ENCODE measurements at places on chromosomes 6 and 20. TPM values are rescaled to one million over a fixed set of nuclear protein-coding genes. Genes with fewer than 3 reads are reported as not detected.

DNA sequence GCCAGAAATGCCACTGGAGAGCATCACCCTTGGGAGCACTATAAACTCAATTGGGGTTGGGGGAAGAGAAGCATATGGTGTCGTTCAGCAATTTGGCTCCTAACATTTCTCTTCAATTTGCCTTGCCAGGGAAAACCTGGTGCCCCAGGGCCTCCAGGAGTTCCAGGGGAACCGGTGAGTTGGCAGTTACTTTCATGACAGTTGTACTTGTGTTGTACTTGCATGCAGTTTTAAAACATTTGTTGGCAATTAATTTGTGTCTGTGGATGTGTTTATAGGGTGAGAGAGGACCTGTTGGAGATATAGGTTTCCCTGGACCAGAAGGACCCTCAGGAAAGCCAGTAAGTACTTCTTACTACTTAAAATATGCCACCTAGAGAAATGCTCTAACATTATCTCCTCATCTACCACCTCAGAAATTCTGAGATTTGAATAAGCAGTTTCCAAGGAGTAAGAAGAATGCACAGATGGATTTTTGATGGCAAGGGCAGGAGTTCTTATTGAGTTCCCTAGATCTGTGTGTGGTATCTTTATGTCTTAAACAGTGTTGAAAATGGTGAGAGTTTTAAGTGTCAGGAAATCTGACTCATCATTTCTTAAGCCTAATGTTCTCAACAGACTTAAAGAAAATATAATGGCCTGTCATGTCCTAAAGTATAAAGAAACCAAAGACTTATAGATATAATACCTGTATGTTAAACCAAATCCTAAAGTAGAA, 122.5 kb downstream of the COL9A1 start:
- no peaks in the 10 kb centered on the region for H3K4me1 ChIP-seq
- H3K4me3 ChIP-seq: no peak overlapping the region
- no peaks in the 10 kb centered on the region for H3K27me3 ChIP-seq
- no peak overlapping the region for H3K27ac ChIP-seq

DNA sequence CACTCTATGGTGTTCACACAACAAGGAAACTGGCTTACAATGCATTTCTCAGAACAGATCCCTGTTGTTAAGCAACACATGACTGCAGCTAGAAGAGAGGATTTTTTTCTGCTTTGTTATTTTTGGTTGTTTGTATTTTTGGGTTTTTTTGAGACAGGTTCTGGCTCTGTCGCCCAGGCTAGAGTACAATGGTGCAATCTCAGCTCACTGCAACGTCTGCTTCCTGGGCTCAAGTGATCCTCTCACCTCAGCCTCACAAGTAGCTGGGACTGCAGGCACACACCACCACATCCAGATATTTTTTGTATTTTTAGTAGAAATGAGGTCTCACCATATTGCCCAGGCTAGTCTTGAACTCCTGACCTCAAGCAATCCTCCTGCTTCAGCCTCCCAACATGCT, 12.7 kb downstream of the CD24 start:
- no peaks in the 10 kb centered on the region for H3K4me1 ChIP-seq
- DNase-seq: no peak
- H3K4me3 ChIP-seq: no peak overlapping the region
- H3K27ac ChIP-seq: no peak overlapping the region
- no peaks in the 10 kb centered on the region for H3K36me3 ChIP-seq

DNA sequence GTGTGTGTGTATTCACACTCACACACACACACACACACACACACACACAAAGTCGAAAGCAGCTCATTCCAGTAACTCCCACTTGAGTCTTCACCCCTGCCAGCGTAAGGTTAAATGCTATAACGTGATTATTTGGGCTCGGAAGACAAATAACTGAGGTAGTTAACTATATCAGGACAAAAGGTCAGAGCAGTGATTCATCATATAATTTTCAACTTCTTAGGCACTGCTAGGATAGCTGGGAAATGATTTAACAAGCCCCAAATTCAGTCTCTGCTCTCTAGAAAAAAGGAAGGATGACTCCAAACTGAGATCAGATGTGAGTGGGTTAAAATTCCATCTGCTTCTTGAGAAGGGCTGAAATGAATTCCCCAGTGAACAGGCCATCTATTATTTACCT, 30.7 kb downstream of the HDGFL1 start:
- no peaks in the 10 kb centered on the region for H3K27me3 ChIP-seq
- DNase-seq: no peak
- H3K27ac ChIP-seq: no peak overlapping the region
- no peaks in the 10 kb centered on the region for H3K36me3 ChIP-seq

GRCh38 chr20:48069596-48069995, 284.3 kb upstream of the SULF2 start:
- no peaks in the 10 kb centered on the region for H3K27me3 ChIP-seq
- H3K27ac ChIP-seq: no peak overlapping the region
- no peak for DNase-seq
- peaks cover 8% of the 10 kb centered on the region for H3K4me1 ChIP-seq
- H3K4me3 ChIP-seq: no peak overlapping the region
- no peaks in the 10 kb centered on the region for H3K36me3 ChIP-seq

- no peak for DNase-seq
- H3K4me3 ChIP-seq: no peak overlapping the region
- H3K27ac ChIP-seq: no peak overlapping the region
- no peaks in the 10 kb centered on the region for H3K27me3 ChIP-seq
- H3K36me3 ChIP-seq: no peaks in the 10 kb centered on the region
Measured at GRCh38 chr6:98323605-98324004, 510.8 kb upstream of the POU3F2 start.

GRCh38 chr20:32521780-32522525, 63.2 kb downstream of the NOL4L start:
- no peaks in the 10 kb centered on the region for H3K36me3 ChIP-seq
- H3K27ac ChIP-seq: no peak overlapping the region
- H3K4me3 ChIP-seq: no peak overlapping the region
- no peak for DNase-seq
- peaks cover 20% of the 10 kb centered on the region for H3K4me1 ChIP-seq
- H3K27me3 ChIP-seq: no peaks in the 10 kb centered on the region

GRCh38 chr20:59015812-59016711, 3.2 kb upstream of the TUBB1 start:
- H3K27me3 ChIP-seq: no peaks in the 10 kb centered on the region
- no peaks in the 10 kb centered on the region for H3K36me3 ChIP-seq
- no peak overlapping the region for H3K4me3 ChIP-seq
- DNase-seq: no peak
- H3K27ac ChIP-seq: no peak overlapping the region

- no peak for DNase-seq
- no peaks in the 10 kb centered on the region for H3K27me3 ChIP-seq
- H3K36me3 ChIP-seq: no peaks in the 10 kb centered on the region
- no peak overlapping the region for H3K4me3 ChIP-seq
- no peak overlapping the region for H3K27ac ChIP-seq
- H3K4me1 ChIP-seq: no peaks in the 10 kb centered on the region
Measured at GRCh38 chr6:146352163-146352562, 191.5 kb upstream of the RAB32 start.

GRCh38 chr6:118963003-118963402, 28.0 kb upstream of the MCM9 start:
- no peaks in the 10 kb centered on the region for H3K36me3 ChIP-seq
- no peak for DNase-seq
- no peaks in the 10 kb centered on the region for H3K27me3 ChIP-seq
- no peak overlapping the region for H3K27ac ChIP-seq
- no peaks in the 10 kb centered on the region for H3K4me1 ChIP-seq

DNA sequence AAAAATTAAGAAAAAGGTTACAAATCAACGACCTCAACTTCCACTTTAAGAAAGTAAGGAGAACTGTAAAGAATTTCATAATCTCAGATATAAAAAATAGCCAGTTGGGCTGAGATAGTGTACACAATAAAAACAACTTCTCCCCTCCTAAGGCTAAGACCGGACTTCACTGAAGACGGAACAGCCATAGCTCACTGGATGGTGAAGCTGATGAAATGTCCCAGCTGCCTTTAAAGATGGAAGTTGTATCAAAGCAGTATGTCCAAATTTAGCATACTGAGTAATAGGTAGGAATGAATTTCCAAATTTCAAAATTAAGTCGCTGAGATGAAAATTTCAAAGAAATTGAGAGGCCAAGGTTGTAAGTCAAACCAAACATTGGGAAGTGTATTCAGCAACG, 153.3 kb downstream of the RNGTT start:
- no peaks in the 10 kb centered on the region for H3K27me3 ChIP-seq
- H3K36me3 ChIP-seq: no peaks in the 10 kb centered on the region
- H3K27ac ChIP-seq: no peak overlapping the region

DNA sequence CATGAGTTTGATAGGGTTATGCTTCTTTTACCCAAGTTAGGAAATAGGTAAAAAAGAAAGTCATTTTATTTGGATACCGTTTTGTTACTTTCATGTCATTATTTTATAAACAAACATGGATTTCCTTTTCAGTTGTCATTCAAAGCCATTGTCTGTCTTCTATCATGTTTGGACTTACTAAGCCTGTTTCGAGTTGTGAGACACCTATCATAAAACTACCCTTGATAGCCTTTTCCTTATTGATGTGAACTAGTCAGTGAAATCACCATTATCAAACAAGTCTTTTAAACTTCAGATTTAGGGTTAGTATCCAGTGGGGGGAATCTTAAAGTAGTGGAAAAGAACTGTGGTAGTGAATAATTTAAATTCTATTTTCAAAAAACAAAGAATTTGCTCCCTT, 85.0 kb upstream of the KIF25 start:
- DNase-seq: no peak
- no peaks in the 10 kb centered on the region for H3K27me3 ChIP-seq
- H3K4me3 ChIP-seq: no peak overlapping the region
- H3K27ac ChIP-seq: no peak overlapping the region
- peaks cover 3% of the 10 kb centered on the region for H3K36me3 ChIP-seq

- no peaks in the 10 kb centered on the region for H3K27me3 ChIP-seq
- H3K36me3 ChIP-seq: no peaks in the 10 kb centered on the region
- no peak overlapping the region for H3K4me3 ChIP-seq
- H3K27ac ChIP-seq: no peak overlapping the region
- no peak for DNase-seq
Measured at GRCh38 chr20:54123587-54124180, 50.1 kb downstream of the CYP24A1 start.

- no peak overlapping the region for H3K4me3 ChIP-seq
- no peak overlapping the region for H3K27ac ChIP-seq
- H3K27me3 ChIP-seq: peaks cover 2% of the 10 kb centered on the region
- DNase-seq: no peak
- no peaks in the 10 kb centered on the region for H3K36me3 ChIP-seq
- H3K4me1 ChIP-seq: no peaks in the 10 kb centered on the region
Measured at GRCh38 chr20:58747211-58747610, 54.6 kb downstream of the NPEPL1 start.

DNA sequence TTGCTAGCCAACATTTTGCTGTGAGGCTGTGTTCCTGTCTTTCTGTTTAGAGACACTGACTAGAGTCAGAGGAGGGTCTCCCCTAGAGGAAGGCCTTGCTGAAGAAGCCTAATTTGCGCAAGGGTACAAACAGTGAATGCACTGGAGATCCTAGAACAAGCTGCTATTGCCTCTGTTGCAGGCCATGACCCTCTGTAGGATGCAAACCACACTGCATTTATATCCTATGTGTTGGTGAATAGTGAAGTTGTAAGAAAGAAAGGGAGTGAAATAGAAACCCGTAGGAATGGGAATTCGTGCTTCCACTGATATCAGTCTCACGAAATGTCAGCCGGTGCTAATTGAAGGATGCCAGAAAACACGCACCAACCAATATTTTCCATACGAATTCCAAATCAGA, 88.2 kb downstream of the GJA1 start:
- H3K4me3 ChIP-seq: no peak overlapping the region
- no peak for DNase-seq
- H3K4me1 ChIP-seq: no peaks in the 10 kb centered on the region
- H3K36me3 ChIP-seq: no peaks in the 10 kb centered on the region
- no peak overlapping the region for H3K27ac ChIP-seq

DNA sequence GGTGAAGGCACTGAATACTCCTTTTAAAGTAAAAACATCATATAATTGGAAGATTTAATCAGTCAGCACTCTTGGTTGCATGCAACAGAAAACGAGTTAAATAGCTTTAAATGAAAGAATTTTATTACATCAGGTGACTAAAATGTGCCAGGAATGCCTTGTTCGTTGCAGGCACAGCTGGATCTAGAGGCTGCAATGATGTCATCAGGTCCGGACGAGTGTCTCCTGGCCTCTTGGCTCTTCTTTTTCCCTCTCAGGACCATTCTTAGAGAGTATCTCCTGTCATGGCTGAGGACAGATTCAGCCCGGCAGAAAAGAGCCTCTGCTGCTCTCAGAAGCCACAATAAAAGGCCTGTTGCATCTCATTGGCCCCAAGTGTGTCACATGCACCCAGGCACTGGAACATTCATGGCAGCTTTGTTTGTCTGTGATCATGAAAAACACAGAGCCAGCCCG, 510.7 kb upstream of the SULF2 start:
- no peaks in the 10 kb centered on the region for H3K4me1 ChIP-seq
- H3K36me3 ChIP-seq: no peaks in the 10 kb centered on the region
- H3K4me3 ChIP-seq: no peak overlapping the region

- no peaks in the 10 kb centered on the region for H3K4me1 ChIP-seq
- DNase-seq: no peak
- H3K27ac ChIP-seq: no peak overlapping the region
- H3K36me3 ChIP-seq: no peaks in the 10 kb centered on the region
- peaks cover 2% of the 10 kb centered on the region for H3K27me3 ChIP-seq
Measured at GRCh38 chr6:6901205-6901719, 206.5 kb upstream of the RREB1 start.

DNA sequence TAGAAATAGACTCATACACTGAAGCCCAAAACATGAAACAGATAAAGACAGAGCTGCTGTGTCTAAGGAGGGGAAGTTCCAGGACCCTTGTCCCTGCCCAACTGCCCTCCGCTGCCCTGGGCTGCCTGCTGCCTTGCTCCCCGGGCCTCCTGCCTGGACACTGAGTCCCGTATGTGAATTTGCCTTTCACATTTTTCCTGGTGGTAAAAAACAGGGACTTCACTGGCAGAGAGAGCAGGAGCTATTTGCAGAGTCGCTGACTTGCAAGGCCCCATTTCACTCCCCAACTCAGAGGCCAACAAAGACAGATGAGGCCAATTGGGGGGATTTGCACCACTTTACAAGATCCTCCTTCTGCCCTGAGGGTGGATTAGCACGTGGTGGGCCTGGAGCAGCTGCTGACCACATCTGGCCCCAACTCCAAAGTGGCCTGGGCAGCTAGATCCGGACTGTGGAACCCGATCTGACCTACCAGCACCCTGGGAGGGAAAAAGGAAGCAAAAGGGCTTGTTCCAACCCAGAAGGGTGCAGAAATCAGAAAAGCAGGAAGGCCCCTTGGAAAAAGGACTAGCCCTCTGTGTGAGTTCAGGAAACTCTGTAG, 61.4 kb downstream of the NOL4L start:
- peaks cover 2% of the 10 kb centered on the region for H3K36me3 ChIP-seq
- H3K4me1 ChIP-seq: peaks cover 23% of the 10 kb centered on the region
- DNase-seq: no peak
- no peaks in the 10 kb centered on the region for H3K27me3 ChIP-seq
- H3K4me3 ChIP-seq: no peak overlapping the region

- H3K4me1 ChIP-seq: no peaks in the 10 kb centered on the region
- H3K4me3 ChIP-seq: no peak overlapping the region
- H3K27ac ChIP-seq: no peak overlapping the region
- no peak for DNase-seq
- no peaks in the 10 kb centered on the region for H3K36me3 ChIP-seq
Measured at GRCh38 chr6:109059571-109060021, 35.0 kb downstream of the SESN1 start.

- no peaks in the 10 kb centered on the region for H3K36me3 ChIP-seq
- no peak overlapping the region for H3K27ac ChIP-seq
Measured at GRCh38 chr20:55888685-55889084, 116.6 kb downstream of the CBLN4 start.

CLDN20 gene
- not detected for total RNA-seq

PGM3 gene
- 22.4 TPM for total RNA-seq

PLN gene
- total RNA-seq: not detected

POU5F1 gene
- 3.7 TPM for total RNA-seq

CAP2 gene
- 0.15 TPM for total RNA-seq

FRS3 gene
- total RNA-seq: 3.6 TPM

ADAT2 gene
- 17.1 TPM for total RNA-seq

SMPDL3A gene
- total RNA-seq: 0.13 TPM

NCOA6 gene
- total RNA-seq: 18.7 TPM

SLC16A10 gene
- 10.6 TPM for total RNA-seq

C20orf141 gene
- not detected for total RNA-seq
